T-cell (primary cell): ENCODE measurements at places on chromosomes 12 and 14.

- DNase-seq, result no peak
Measured at GRCh38 chr14:34711169-34711568, 3.2 kb downstream of the CFL2 start.

DNA sequence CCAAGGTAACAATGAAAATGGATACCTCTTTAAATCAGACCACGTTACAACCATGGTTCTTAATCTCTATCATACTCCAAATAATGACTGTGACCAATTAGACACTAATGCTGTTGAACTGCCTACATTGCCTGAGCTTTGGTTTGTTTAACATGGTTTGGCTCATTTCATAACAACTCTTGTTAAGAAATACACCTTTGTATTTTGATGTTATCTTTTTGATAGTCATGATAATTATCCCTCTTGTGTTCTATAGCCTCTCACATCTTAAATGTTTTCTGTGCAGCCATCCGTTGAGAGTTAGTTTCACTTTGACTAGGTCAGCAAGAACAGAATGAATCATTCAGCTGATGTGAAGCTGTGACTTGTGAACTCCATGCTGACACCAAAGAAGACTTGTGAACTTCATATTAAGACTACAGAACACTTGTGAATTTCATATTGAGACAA lies 75.5 kb upstream of the RERGL start:
- DNase-seq, result no peak

- DNase-seq, result no peak
Measured at GRCh38 chr14:54148251-54148650, 191.6 kb upstream of the BMP4 start.

DNA sequence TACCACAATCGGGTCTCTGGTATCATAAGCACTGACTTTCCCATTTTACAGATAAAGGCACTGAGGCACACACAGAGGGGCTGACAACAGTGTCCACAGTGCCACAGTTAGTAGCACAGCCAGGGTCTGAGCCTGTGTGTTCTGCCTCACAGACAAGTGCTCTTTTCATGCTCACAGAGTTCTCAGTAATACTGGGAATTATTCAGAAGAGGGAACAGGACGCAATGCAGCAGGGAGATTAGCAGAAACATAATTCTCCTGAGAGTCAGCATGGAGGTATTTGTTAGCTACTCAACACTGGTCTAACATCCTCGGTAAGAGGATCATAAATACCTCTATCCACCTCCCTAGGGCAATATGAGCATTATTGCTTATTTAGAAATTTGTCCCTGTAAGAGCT lies 219.3 kb upstream of the EEA1 start:
- no peak for DNase-seq

DNA sequence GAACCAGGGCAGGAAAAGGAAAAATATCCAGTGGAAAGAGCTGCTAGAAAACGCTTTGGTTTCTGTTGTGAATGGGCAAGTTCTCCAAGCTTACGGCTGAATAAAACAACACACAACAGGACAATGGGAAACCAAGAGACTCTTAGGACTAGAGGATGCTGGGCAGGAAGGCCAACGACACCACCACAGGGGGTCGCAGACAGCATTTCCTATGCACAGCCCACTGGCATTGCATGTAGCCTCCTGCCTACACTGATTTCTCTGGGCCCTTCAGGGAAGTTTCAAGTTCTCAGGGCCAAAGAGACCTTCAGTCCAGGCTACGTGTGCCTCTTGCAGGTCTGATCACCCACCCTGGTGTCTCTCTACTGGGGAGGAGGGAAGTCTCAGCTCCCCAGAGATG lies 108.0 kb downstream of the RIMBP2 start:
- DNase-seq, result no peak

DNA sequence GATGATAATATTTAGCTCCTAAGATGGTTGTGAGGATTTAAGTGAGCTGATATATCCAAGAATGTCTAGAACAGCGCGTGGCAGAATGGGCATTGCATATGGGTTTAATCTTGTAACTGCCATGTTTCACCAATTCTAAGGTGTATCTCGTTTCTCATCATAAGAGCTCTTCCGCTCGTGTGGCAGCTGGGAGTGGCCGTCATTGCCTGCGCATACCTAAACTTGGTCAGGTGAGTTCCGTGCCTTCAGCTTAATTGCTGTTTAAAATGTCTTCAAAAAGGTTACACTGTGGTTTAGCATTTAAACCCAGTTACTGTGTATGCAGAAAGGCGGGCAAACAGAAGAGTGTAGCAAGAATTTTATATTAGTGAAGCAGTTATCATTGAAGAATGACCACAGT lies 4.5 kb upstream of the AQP2 start:
- DNase-seq, result no peak

DNA sequence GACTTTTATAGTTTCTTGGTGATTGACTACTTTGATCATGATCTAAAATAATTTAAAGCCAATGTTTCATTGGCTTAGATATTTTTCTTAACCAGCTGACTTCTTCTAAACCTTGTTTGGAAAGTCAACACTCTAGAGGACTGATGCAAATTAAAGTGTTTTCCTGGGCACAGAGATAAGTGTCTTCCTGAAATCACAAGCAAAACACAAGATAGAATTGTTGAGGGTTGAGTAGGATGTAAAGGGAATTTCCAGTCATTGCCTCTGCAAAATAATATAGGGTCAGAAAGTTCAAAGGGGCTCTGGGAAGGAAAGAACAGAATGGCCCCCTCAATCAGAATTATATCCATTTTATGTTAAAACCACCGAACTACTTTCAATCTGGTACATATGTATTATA lies 156.3 kb upstream of the LRIG3 start:
- DNase-seq, result no peak

GRCh38 chr12:96829354-96829753 lies 77.7 kb upstream of the NEDD1 start:
- no peak for DNase-seq

DNA sequence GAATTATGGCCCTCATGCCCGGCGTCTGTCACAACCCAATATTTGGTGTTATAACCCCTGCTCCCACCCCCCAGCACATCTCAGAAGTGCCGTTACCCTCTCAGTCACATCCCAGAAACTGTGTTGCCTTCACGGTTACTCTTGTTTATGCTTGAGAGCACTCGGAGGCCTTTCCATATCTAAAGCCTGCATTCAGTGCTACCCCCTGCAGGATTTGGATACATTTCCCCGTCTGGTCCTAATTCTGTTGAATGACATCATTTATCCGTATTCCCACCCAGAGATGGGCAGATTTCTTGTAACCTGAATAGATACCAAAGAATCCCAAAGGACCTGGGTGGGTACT lies 19.1 kb upstream of the FOS start:
- no peak for DNase-seq

- DNase-seq, result no peak
Measured at GRCh38 chr12:123069436-123070266, 81.2 kb downstream of the PITPNM2 start.

DNA sequence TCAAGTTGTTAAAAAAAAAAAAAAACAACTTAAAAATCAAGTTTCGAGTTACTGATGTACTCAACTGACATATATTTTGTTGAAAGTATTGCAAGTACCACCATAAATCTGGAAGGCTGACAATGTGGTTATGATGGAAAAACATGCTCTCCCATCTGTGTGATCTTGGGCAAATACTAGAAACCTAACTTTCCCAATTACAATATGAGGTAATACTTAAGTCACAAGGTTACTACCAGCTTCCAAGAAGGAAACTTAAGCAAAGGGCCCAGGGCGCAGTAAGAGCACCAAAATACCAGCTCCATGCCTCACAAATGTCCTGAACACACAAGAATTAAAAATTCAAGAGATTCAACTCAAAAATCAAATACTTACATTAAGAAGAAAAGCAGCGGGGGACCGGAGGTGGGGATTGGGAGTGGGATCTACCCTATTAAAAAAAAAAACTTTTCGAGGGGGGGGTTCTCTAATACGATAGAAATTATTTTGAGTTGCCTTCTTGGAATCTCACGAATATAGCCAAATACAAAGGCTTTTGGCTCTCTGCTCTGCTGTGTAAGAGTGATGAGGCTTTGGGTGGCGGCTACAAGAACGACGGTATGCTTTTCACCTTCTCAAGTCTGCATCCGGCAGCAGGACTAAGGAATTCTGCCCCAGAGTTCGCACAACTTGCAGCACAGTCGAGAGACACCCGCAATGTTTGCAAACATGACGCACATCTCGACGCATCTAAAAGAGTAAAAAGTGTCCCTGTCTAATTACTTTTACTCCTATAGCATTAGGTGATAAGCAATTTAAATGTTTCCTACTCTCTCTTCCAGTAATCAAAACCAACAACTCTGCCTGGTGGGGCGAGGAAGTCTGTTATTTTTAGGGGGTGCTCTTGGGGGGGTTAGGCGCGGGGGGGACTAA lies 1.1 kb downstream of the SAV1 start:
- peak; percentile 61 for DNase-seq

DNA sequence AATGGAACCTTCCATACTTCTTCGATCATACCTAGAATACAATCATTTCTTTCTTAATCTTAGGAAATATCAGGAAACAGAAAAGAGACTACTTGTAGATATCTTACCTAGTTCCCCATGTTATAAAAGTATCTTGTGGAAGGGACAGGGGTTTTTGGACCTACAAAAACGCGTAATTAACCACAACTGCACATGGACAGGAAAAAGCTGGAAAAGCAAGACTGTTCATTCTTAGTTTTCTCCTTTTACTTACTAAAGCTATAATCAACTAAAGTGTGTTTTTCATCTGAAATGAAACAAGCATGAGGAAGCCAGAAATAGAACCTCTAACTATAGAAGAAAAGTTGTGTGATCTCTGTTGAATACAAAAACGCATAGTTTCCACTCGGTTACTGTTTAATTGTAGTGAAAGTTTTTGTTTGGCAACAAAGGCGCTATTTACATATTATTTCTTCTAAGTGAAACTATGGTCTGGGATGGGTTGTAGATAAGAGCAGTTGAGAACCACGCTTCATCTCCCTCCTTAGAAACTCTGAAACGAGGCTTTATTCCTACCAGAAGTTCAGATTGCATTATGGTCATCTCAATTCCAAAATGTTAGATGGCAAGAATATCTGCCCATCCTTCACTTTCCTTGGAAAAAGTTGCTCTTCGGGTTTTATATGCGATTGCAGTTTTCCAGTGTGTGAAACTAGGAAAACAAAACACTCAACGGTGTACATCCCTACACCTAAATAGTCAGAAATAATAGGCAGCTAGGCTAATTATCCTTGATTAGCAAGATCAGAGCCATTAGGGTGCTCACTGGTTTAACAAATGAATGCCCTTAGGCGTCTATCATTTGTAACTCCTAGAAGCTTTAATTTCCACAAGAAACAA lies 1.1 kb downstream of the BCAT1 start:
- DNase-seq, result no peak

DNA sequence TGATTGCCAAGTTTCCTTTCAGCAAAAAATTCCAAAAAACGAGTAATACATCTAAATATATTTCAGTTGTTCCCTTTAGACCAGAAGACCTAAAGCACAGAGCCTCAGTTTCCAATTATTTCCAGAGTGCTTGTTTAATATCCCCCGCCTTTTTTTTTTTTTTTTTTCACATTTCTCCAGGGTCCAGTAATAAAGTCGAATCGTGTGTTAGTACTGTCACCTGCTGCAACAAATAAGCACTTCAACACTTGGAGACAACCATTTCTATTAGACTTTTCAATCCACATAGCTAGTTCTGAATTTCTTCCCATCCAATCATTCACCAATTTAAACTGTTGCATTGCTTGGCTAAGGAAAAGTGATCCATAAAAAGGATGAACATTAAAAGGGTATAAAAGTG lies 13.6 kb downstream of the PDE6H start:
- no peak for DNase-seq

DNA sequence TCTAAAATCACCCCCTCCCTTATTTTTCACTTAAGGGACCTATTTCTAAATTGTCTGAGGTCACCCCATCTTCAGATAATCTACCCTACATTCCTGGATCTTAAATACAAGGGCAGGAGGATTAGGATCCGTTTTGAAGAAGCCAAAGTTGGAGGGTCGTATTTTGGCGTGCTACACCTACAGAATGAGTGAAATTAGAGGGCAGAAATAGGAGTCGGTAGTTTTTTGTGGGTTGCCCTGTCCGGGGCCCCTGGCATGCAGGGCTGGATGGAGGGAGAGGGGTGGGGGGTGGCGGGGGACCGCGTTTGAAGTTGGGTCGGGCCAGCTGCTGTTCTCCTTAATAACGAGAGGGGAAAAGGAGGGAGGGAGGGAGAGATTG lies 300 bp upstream of the CCND2 start:
- DNase-seq, result no peak

- no peak for DNase-seq
Measured at GRCh38 chr12:59890896-59891579, 295.2 kb downstream of the SLC16A7 start.

- no peak for DNase-seq
Measured at GRCh38 chr12:67427336-67427735, 158.2 kb downstream of the CAND1 start.

- DNase-seq, result no peak
Measured at GRCh38 chr14:69133206-69134125, 19.5 kb downstream of the DCAF5 start.

GRCh38 chr12:109134186-109134917 lies 18.0 kb downstream of the ACACB start:
- DNase-seq, result no peak

DNA sequence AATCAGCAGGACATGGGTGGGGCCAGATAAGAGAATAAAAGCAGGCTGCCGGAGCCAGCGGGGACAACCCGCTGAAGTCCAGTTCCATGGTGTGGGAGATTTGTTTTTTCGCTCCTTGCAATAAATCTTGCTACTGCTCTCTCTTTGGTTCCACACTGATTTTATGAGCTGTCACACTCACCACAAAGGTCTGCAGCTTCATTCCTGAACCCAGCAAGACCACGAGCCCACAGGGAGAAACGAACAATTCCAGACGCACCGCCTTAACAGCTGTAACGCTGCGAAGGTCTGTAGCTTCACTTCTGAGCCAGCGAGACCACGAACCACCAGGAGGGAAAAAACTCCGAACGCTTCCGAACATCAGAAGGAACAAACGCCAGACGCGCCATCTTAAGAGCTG lies 2.8 kb upstream of the CNIH1 start:
- DNase-seq, result no peak

GRCh38 chr14:22221508-22221907 lies 367.5 kb downstream of the DAD1 start:
- DNase-seq, result no peak

DNA sequence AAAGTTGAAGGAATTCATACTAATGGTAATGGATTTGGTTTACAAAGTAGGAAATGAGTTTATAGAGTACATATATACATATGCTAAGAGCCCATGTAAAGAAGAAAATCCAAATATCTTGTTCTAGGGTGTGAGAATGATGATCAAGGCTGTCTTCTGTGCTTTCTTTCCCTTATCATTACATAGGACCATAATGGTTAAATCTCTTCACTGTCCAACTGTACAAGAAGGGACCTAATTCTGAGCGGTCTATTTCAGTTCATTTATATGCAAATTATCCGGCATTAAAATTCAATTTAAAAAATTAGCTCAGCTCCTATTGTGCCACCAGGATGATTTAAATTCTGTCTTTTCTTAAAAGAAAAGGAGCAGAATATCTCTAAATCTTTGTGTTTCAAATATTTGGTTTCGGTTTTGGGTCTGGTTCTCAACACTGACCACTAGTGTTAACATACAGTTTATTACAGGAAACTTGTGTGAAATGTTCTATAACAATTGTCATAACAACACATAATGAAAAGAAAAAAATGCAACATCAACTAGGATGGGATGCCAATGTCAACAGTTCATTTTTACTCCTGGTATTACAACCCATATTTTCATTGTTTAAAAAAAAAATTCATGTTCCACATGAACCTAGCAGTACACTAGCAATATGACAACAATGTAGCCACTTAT lies 16.8 kb downstream of the OR4K1 start:
- no peak for DNase-seq
